RPMI8226 (cell line): ENCODE measurements at places on chromosomes 7 and 10.

DNA sequence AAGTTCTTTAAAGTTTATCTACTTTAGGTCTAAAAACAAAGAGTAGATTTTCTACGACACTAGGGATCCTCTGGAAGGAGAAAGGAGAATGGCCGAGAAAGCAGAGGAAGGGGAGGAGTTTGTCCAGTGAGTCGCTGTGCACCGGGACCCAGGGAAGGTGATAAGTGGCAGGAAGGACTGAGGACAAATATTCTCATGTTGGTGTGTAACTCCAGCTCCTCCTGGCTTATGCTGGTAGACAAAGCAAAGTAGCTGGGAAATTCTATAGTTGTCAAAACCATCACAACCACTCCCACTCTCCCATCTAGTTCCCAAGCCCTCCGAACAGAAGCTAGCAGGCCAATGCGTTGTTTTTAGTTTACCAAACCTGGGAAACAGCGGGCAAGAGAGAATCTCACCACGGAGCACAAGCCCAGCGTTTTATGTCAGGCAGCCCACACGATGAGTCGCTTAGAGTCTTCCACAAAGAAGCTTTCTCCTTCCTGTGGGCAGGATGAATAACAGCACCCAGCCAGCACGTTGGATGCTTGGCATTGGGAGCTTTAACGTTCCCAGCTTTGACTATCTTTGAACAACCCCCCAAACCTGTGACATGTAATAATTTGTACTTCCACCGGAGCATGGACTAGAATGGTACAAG is 32.9 kb upstream of the JCAD start:
- no peak for DNase-seq

GRCh38 chr7:26860361-26860760 is 4.0 kb downstream of the SKAP2 start:
- no peak for DNase-seq

DNA sequence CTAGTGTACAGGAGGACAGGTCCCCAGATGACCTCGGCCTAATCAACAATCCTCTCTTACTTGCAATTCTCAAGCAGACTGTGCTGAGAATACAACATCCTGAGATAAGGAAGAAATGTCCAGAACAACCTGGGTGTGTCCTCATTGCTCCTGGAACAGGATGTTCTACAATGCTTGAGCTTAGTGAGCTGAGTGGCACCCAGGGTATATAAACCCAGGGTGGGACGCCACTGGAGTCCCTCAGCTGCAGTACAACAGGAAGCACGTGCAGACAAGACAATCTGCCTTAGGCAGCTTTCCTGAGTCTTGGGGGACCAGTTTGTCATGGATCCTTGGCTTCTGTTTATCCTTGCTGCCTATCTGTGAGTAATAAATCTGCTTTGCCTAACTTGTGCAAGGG is 27.7 kb upstream of the SLC25A13 start:
- DNase-seq: no peak

- no peak for DNase-seq
These were observed 16.7 kb downstream of the USP6NL start for GRCh38 chr10:11594589-11595394.

- no peak for DNase-seq
These were observed 21.7 kb downstream of the SCD start for GRCh38 chr10:100368721-100369120.
